ENCODE measurements at places on chromosomes 7 and 10.

DNA sequence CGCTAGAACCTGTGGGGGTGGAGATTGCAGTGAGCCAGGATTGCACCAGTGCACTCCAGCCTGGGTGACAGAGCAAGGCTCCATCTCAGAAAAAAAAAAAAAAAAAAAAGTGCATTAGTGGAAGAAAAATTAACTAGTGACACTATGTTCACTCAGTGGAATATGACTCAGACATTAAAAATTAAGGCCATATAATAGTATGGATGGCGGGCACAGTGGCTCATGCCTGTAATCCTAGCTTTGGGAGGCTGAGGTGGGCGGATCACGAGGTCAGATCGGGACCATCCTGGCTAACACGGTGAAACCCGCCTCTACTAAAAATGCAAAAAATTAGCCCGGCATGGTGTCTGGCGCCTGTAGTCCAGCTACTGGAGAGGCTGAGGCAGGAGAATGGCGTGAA lies 3.4 kb downstream of the PHYH start:
- DNase-seq = no peak

GRCh38 chr7:24715171-24715570 lies 42.1 kb downstream of the GSDME start:
- DNase-seq = no peak

DNA sequence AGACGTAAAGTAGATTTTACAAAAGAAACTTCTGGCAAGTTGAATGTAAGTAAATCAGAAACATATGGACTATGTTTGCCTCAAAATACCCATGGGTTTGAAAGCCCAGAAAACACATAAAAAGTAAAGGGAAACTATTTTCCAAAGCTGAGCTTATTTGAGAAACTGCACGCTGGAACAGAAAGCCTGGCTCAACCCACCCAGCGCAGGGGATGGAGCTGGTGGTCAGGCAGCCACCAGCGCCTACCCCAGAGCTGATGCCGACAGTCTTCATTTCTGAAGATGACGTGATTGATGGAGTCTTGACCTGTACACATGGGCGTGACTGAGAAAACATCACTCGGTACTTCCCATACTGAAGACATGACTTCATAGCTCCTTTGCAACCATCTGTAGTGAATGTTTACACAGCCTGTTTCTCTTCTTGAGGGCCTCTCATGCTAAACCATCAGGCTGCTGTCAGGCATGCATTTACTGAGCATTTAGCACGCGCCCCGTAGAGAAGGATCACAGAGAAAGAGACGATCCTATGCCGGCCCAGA lies 232.6 kb upstream of the AUTS2 start:
- DNase-seq = peak; percentile 72

DNA sequence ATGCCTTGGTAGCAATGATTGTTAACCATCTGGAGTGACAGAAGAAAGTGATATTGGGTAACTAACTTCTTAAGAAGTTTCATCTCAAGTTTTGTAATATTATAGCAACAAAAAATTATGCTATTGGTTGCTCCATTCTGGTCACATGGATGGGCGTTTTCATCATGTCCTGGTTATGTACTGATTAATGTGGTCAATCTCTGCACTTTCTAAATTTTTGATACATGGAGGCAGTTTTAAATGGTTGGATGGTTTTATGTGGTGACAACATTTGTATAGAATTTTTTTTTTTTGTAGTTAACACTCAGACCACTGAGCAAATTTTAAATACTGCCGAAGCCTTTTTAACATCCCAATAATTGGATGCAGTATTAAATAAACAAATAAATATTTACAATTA lies 55.2 kb upstream of the CCAR1 start:
- DNase-seq = no peak

DNA sequence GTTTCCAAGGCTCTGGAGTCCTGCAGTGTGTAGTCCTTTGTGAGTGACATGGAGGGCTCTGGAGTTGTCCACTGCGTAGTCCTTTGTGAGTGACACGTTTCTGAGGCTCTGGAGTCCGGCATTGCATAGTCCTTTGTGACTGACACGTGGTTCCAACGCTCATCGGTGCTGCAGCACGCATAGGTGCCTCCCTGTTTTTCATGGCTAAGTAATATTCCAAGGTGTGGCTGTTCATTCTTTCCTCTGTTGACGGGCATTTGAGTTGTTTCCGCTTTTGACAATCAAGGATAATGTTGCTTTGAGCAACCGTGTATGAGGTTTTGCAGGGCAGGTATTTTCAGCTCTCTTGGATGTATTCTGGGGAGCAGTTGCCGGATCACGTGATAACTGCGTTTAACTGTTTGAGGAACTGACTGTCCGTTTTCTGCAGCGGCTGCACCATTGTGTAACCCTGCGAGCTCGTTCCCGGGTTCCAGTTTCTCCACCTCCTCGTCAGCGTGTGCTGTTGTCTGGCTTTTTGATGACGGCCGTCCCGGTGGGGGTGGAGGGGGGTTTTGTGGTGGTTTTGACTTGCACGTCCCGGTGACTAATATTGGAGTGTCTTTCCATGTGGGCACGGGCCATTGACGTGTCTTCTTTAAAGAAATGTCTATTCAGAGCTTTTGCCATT lies 21.1 kb downstream of the FAM20C start:
- no peak for DNase-seq

DNA sequence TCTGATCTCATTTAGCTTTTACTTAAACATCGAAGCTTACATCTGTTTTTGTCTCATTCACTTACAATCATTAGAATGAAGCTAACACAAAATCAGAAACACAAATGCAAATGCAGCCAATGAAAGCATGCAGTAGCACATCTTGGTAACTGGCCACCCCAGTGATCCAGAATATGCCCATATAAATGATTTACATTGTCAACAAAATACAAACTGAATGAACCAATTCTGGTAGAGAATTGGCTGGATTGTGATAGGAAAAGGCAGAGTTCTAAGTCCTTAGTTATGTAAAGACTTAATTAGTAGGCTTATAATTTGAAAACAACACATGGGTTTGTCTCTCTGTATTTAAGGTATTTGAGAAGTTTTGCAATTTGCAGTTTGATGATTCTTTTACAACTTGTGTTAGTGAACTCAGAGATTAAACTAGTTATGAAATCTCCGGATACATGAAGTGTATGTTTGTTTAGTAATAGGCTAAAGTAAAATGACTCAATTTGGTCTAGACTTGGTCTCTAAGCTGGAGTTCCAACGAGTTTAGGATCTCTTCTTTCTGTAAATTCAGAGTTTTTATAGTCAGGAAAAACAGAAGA lies 21.2 kb downstream of the TECTB start:
- no peak for DNase-seq

DNA sequence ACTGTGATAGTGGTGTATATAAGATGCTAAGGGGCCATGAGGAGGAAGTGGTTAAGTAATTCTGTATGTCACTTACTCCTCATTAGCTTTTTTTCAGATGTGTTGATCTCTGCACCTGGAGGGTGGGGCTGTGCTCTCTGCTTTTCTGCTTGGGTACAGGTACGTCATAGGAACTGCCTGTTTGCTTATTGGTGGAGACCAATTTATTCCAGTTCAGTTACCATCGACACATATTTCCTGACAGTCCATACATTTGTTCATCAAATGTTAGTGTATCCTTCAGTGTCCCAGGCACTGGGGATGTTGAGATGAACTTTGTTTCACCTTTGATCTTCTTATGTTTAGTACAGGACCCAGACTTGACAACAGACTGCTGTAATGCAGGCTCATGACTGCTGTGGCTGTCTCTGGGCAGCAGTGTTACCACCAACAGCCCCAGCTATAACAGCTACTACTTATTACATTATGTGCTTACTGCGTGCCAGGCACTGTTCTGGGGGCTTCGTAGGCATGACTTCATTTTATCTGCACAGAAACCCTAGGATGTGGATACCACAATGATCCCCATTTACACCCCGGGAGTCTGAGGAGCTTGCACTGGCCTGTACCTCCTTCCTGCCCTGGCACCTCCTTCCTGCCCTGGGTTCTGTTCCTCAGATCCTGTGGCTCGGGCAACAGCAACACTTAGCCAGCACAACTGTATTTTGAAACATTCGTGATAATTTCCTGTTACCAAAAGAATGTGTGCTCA lies 87.4 kb downstream of the BUB3 start:
- DNase-seq = no peak

DNA sequence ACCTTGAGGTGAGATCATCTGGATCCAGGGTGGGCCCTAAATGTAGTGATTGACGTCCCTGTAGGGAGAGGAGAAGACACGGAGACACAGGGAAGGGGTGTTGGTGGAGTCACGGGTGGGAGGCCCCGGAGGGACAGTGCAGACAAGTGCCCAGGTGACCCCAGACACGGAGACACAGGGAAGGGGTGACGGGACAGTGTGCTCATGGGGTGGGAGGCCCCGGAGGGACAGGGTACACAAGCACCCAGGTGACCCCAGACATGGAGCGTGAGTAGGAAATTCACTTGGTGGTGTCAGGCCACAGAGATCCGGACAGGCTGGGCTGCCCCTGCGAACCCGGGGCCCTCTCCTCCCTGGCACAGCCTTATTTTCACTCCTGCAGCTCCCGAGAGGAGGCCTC lies 176.9 kb downstream of the PTPRN2 start:
- no peak for DNase-seq

DNA sequence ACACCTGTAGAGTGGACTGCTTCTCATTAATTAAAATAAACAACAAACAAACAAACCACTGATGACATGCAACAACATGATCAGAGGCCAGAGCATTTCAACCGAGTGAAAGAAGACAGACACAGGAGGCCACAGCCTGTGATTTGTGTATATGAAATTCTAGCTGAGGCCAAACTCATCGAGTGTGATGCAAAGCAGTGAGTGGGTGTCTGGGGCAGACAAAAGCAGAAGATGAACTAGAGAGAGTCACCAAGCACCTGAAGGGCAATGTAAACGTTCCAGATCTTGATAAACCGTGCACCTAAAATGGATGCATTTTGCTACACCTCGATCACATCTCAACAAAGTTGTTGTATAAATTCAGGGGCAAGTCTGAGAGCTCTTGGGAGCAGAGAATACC lies 108.4 kb downstream of the KLF6 start:
- DNase-seq = no peak

GRCh38 chr7:96484091-96484490 lies 162.2 kb upstream of the SLC25A13 start:
- no peak for DNase-seq

GRCh38 chr10:132363921-132364593 lies 32.1 kb downstream of the LRRC27 start:
- DNase-seq = no peak

DNA sequence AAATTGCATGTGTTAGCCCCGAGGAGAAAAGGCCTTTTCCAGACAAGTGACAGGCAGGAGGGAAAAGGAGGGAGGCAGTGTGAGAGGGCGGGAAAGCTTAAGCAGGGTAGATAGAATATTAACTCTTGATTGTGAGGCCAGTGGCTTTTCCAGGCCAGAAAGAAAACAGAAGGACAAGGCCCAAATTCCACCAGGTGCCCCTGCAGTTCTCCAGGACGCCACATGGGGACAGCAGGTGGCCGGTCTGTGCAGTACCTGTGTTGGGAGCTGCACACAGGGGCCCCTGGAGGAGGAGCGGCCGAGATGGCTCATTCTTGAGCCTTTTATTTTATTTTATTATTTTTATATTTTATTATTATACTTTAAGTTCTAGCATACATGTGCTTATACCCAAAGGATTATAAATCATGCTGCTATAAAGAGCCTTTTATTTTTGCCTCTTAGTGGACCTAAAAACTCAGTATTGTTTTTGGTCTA lies 141.3 kb upstream of the KLF14 start:
- DNase-seq = no peak

DNA sequence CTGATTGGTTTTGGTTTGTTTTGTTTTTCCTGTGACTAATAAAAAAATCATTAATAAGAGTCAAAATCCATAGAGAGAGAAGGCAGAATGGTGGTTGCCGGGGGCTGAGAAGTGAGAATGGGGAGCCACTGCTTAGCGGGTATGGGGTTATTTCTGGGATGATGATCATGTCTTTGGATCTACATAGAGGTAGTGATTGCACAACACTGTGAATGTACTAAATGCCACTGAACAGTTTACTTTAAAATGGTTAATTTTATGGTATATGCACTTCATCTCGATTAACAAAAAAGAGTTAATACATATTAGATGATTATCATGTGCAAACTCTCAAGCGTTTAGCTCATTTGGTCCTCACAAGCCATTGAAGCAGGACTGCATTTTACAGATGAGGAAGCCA lies 342.9 kb downstream of the ELMO1 start:
- no peak for DNase-seq

DNA sequence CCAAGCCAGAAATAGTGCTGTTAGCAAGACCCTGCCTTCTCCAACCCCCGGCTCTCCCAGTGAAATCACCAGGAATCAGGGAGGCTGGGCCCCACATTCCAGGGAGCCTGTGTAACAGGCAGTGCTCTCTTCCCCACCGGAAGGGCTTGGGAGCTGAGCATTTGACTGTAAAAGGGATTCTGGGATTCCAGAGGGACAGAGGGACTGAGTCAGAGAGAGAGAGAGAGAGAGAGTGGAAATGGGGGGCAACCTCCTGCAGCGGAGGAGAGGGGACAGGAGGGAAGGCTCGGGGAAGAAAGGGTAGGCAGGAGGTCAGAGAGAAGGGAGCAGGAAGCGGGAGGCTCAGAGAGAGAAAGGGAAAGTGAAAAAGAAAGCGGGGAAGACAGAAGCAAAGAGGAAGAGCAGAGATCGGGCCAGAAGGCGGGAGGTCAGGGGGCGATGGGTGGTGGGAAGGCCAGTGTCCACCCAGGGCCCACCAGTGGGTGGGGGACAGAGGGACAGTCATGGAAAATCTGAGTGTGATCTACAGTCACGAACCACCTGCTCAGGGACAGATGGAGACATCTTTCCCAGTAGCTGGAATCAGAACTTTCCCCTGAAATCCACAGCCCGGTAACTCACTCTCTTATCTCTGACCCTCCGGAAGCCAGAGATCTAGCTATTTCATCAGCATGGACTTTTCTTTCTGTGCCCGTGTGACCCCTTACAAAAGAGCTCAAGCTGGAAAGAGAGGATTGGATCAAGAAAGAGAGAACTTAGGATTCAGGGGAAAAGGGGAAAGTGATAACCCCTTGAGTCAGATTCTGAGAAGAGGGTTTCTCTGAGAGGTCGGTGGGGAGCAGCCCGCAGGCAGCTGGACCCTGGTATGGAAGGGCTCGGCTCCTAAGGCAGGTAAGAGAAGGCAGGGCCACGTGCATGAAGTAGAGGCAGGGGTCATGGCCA lies 4.6 kb upstream of the SERPINE1 start:
- DNase-seq = no peak
